Mesenteric fat pad (tissue), 1 donor: ENCODE measurements at places on chromosomes 4 and X. TPM values are rescaled to one million over a fixed set of nuclear protein-coding genes. Genes with fewer than 3 reads are reported as not detected.

DNA sequence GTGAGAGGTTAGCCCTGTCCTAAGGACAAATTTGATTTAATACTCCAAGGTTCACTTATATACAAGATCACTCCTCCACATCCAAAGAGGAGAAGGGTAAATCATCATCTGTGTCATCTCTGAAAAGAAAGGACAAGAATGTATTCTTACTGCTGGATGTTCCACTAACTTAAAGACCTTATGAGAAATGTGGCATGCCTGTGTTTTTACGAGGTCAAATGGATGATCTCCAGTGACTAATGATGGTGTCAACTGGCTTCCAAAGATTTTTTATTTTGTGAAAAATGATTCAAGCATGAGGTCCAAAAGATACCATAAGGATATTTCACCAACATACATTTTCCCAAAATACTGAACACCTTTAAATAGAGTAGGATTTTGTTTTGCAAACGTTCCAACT, 143.4 kb downstream of the PTCHD1 start:
- no peak for DNase-seq

The REST gene
- total RNA-seq: 32.1 TPM

DNA sequence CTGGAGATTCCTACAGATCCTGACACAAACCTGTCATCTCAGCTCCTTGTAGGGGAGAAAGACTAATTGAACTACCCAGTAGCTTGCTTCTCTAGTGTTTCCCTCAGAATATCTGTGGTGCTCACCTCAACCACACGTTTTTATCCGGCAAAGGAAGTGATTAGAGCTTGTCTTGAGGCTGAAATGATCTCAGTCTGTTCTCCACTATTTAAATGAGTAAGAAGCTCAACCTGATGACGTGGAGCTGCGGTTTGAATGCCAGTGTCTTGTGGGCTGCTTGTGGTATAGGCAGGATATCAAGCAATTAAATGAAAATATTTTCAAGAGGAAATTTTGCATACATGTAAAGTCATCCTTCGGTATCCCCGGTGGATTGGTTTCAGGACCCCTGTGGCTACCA, 270.2 kb downstream of the TLL1 start:
- DNase-seq: no peak

DNA sequence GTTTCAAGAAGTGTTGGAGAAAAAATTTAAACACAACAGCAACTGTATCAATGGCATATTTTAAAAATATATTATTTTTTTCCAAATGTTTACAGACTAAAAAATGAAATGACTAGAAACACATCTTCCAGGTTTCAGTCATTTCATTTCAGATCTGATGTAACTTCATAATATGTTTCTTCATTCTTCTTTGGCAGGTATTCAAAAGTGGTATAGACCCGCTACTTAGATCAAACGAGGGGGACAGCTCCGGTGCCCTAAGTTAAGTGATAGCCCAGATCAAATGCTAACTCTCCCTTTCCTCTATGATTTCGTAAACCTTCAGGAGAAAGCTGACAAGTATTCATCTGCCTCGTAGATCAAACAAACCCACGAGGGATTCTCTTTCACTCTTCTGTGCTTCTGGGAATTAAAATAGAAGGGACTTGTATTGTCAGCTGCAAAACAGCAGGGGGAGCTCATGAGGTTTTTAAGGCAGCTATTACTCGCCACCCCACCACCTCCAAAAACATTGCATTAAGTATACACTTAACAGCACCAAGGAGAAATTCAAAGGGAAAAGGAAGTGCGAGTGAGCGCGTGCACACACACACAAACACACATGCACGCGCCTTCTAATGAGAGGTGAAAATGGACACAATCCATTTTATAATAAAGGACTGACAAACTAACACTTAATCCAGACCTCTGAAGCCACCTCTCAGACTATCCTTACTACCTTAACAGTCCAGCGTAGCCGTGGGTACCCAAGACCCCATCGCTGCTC, 21.4 kb downstream of the HELT start:
- no peak for DNase-seq

The ATP1B4 gene
- not detected for total RNA-seq

- no peak for DNase-seq
Observed at GRCh38 chrX:22674932-22675331, 324.8 kb upstream of the DDX53 start.

DNA sequence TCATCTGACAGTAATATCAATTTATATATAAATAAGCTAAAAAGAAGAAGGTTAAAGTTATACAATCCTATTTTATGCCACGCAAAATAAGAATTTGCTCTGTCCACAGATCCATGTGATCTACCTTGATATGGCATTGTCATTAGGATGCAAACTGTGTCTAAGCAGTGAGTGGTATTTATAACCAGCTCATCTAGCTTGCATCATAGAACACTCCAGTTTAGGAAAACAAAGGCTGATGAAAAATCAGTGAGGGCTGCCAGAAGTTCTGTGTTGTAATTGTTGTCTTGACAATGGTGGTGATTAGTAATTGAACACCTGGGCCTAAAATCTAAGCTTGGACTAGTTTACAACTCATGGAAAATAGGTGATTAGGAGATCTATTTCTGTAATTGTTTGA, 111.0 kb downstream of the CPE start:
- DNase-seq: no peak

DNA sequence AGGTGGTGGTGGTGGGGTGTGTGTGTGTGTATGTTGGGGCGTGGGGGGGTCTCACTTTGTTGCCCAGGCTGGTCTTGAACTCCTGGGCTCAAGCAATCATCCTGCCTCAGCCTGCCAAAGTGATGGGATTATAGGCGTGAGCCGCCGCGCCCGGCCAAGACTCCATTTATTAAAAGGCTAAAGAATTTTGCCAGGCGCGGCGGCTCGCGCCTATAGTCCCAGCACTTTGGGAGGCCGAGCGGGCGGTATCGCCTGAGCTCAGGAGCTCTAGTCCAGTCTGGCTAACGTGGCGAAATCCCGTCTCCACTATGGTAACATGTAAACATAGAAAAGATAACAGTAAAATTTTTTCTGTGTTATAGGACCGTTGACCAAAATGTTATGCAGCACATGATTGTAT, 3.7 kb upstream of the UBA1 start:
- DNase-seq: no peak

GRCh38 chr4:61175495-61175894, 24.6 kb upstream of the ADGRL3 start:
- DNase-seq: no peak
